ENCODE measurements at places on chromosomes 13 and 19.

- peak; percentile 45 for DNase-seq
Observed at GRCh38 chr19:50414864-50415660, 3.7 kb upstream of the SPIB start.

GRCh38 chr13:44905556-44905955 lies 83.7 kb downstream of the NUFIP1 start:
- no peak for DNase-seq

- DNase-seq = no peak
Observed at GRCh38 chr13:38826182-38826813, 139.4 kb downstream of the FREM2 start.

GRCh38 chr13:44237276-44237767 lies 136.3 kb upstream of the SERP2 start:
- DNase-seq = peak; percentile 94

- DNase-seq = no peak
Observed at GRCh38 chr13:111917901-111918300, 149.0 kb upstream of the SOX1 start.

Data from fibroblast of skin of back (primary cell).